Esophagus squamous epithelium (tissue), 5 donors: ENCODE measurements at places on chromosomes 12 and 14.

DNA sequence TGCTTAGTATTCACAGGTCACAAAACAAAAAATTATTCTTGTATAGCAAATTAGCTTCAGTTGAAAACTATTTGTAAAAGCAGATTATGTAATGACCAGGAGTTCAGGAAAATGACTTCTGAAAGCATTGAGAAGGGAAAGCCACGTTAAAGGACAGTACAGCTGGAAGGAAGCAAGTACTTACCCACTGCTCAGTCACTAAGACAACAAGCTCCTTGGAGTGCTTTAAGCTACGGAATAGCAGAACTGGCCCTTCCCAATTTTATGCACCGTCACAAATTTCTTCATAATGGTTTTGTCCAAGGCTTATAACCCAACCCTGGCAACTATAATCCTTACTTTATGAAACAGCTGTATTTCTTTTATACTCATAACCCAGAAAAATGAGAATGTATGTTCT is 13.0 kb upstream of the SNAPC1 start:
- DNase-seq: no peak

- no peak for DNase-seq
Observed at GRCh38 chr12:49357103-49357678, 10.1 kb upstream of the SPATS2 start.

- no peak for DNase-seq
Observed at GRCh38 chr14:58072288-58073071, 79.5 kb downstream of the ARMH4 start.

GRCh38 chr14:72515779-72516770 is 377.8 kb downstream of the DPF3 start:
- DNase-seq: no peak

- no peak for DNase-seq
Observed at GRCh38 chr12:98823012-98823411, 177.9 kb downstream of the APAF1 start.

DNA sequence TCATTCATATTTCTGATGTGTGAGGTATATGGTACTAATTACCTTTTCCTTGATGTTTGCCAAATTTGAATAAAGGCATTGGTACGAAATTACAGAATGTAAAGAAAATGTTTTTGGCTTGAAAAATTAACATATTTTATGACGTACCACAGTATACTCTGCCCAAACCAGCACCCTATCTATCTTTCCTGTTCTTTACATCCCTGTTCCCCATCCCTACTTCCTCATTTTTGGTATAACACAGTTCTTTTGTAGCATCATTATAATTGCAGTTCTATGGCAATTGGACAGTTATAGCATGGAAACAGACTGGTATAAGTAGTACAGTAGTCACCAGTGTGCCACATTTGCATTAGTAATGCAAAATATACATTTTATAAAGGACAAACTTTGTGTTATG is 7.0 kb upstream of the CCT2 start:
- no peak for DNase-seq
